Stimulated activated CD4-positive, alpha-beta T cell treated with anti-CD3 and anti-CD28 coated beads, Interleukin-4, amount 100 ng/mL, for 4 hours (primary cell): ENCODE measurements at places on chromosomes 11 and 22.

DNA sequence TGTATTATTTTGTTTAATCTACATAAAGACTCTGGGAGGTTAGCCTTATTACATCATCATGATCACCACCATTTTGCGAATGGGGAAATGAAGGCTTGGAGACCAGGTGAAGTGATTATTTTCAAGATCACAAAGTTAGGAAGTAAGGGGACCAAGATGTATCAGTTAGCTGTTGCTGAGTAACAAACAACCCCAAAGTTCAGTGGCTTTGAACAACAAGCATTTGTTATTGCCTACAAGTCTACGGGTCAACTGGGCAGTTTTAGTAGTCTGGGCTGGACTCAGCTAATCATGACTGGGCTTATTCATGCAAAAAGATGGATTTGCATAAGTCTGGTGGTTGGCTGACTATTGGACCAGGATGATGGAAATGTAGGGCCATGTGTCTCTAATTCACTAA lies 389.2 kb downstream of the MIAT start:
- no peak for DNase-seq

DNA sequence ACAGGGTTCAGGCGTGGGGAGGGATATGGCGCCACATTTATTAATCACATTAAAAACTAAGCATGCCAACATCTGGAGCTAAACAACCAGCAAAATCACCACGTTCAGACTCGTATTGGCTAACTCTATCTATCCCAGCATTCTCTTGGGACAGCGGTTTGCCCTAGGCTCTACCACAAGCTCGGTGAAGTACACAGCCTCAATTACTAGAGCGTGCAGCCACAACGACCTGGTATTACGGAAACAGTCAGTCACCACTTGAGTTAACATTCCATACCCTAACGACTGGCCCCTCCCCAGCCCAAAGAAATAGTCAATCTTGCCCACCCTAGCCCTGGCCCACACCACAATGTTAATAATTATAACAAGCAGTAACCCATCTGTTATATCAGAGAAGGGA lies 32.1 kb downstream of the APOL5 start:
- DNase-seq, result no peak

- DNase-seq, result no peak
These were observed 120.3 kb upstream of the ZC3H12C start for GRCh38 chr11:109972939-109973338.

GRCh38 chr11:29184939-29185890 lies 831.6 kb downstream of the KCNA4 start:
- no peak for DNase-seq

DNA sequence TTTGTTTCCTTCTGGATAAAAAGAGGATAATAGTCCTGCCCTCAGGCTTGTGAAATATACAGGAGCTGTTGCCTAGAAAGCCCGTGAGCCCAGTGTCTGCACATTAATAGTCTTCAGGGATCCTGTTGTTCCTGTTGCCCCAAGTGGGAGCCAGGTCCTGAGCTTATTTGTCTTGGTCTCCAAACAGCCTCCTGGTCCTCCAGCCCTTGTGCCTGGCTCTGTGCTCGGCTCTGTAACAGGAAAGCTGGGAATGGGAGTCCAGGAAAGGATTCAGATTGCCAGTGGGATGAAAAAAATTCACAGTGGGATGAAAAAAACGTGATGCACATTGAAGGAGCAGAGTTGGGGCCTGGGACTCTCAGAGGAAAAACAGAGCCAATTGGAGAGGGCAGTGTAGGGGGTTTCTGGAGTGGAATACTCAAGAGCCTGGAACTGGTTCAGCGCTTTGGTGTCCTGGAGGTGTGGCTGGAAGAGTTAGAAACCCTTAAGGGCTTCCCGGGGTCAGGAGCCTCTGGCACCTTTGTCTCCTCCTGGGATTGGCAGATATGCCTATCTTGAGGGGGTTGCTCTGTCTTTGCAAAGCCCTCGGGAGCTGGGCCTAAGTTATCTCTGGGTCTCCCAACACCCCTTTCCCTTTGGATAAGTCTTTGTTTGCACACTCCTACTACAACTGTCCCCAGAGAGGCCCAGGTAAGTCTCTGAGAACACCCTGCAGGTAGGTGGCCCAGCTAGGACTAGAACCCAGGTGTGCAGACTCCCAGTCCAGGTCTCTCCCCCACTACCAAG lies 2.3 kb upstream of the INPPL1 start:
- DNase-seq, result no peak

DNA sequence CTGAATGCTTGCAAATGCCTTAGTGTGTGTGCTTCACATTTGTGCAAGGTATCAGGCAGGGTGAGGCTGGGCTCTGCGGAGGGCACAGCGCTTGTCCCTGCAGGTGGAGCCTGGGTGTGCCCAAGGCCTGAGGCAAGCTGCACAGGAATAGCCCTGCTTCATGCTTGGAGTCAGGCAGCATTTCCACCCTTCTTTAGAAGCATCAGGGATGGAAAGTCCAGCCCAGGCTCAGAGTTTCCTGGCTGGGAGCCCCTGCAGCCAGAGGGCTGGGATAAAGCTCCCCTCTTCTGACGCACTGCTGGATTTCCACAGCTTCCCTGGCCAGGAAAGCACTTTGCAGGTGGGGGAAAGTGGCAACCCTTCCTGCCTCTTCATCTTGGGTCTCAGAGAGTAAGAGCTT lies 63.4 kb downstream of the GALNT18 start:
- DNase-seq, result no peak

DNA sequence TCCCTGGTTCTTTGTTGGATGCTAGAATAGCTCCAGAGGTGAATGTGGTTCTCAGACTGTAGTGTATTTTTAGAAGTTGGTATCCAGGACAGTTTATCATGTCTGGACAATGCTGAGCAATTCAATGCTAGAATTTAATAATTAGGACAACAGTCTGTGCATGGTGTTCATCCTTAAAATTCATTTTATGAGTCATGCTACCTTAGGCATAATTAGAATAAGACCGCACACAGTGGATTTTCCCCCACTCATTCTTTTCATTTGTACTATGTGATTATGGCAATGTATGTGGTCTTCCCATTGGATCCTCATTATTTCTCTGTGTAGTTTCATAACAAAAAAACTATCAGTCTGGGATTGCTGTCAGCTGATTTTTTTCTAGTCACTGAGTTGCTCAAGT lies 196.7 kb downstream of the ARHGAP42 start:
- DNase-seq, result no peak

- DNase-seq, result no peak
These were observed 28.4 kb upstream of the RAB38 start for GRCh38 chr11:88203604-88204003.

GRCh38 chr11:6926208-6927029 lies at the start of gene ZNF215:
TSS of gene ZNF215 (plus strand) at chr11:6926426. CDS start at chr11:6932273, 5,847 bp downstream.
- no peak for DNase-seq

DNA sequence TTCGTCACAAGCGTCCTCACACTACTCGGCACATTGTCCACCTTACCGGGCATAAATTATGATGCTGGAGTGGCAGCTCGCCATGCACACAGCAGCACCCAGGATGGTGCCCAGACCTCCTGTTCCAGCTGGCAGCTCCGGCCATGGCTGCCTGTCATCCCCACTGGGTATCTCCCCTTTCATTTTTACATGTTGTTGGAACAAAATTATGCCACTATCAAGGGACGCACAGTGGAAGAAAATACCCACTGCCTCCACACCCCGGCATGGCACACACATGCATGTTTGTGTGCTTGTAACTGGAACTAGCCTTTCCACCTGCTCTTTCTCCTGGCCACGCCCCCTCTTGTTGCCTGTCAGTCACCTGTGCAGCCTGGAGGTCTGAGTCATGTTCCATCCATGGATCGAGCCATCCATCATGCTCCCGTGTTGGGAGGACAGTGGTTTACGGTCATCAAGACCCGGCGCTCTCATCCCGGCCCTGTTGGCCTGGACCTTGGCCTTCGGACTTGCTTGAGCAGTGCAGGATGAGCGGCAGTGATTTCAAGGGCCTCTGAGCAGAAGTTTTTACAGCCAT lies 1069.6 kb downstream of the BRD1 start:
- no peak for DNase-seq

- DNase-seq, result no peak
These were observed 579 bp upstream of the PHLDB1 start for GRCh38 chr11:118606844-118607228.

GRCh38 chr11:64641596-64642417 lies 50.8 kb downstream of the SLC22A12 start:
- no peak for DNase-seq

GRCh38 chr11:103850419-103851165 lies 185.8 kb upstream of the DDI1 start:
- DNase-seq, result no peak

GRCh38 chr11:78099666-78100065 lies 20.0 kb upstream of the NDUFC2 start:
- no peak for DNase-seq
